ENCODE measurements at places on chromosomes 5 and 9.
A peak's percentile ranks its signal among the peaks of the same experiment; 100 is the strongest.

DNA sequence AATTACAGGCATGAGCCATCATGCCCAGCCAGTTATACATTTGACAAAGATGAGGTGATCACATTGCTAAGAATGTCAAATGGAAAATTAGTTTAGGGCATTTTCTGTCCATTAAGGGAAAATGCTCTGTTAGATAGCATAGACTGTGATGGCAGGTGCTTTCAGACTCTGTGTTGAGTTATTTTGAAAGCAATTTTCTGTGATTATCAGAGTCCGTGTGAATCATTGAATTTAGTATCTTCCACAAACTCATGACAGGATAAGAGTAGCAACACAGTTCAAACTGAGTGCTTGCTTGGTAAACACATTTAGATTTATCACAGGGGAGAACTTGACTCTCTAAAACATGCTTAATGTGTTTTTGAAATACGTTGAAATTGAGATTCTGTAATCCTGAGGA lies 69.0 kb downstream of the GAPVD1 start:
- DNase-seq = no peak

GRCh38 chr5:41821051-41821450 lies 49.2 kb downstream of the OXCT1 start:
- DNase-seq = no peak

DNA sequence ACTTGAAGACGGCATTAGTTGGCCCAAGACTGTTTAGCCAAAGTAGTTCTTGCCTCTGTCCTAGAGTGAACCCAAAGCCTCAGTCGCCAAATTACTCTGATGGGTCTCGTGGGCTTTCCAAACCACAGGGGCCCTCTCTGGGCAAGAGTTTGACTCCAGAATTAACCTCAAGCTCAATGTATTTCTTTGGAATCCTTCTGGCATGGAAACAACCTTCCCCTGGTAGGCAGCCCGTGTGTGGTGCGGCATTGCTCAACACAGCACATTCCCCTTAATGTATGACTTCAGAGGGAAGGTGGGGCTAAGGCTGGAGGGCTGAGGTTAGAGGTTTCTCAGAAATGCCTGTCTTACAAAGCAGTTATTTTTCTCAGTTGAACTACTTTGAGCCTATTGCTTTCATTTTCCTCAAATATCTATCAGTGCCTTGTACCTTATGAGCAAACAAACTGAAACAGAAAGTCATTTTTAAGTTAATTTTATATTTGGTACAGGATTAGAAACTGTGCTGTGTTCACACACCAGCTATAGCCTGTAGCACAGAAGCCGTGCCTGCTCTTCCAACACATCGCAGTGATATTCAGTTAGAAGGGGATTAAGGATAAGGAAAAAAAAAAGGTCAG lies 123.9 kb upstream of the HAPLN1 start:
- no peak for DNase-seq

DNA sequence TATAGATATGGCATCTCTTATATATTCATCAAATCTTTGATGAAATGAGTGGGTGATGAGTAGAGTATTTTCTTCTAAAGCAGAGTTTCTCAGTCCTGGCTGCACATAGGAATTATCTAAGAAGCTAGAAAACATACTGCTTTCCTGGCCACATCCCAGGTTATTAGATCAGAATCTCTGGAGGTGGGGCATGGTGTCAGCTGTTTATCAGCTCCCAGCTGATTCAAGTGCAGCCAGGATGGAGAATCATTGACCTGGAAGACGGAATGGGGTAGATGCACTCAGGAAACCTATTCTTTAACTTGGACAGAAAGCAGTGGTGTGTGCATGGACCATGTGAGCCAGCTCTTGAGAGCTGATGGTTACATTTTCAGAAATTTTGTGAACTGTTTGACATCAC lies 108.1 kb upstream of the IL6ST start:
- DNase-seq = no peak

GRCh38 chr5:132213666-132214065 lies 14.0 kb downstream of the P4HA2 start:
- no peak for DNase-seq

DNA sequence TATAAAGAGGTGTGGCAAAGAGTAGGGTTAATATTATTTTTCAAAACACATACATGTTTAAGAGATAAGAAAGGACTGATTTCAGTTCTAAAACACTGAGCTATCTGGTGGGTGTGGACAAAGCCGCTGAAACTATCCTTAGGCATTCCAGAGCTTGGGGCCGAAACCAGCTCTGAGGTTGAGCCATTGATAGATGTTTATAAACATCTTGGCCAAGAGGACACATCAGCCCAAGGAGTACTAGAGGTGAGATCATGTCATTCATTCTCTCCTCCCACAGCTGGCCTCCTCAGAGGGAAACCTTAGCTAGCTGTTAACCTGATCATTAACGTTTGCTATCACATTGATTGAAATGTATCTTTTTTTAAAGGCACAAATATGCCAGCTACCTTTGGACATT lies 89.9 kb downstream of the NLN start:
- DNase-seq = no peak

GRCh38 chr9:89426384-89426961 lies 71.4 kb downstream of the SEMA4D start:
- no peak for DNase-seq

- no peak for DNase-seq
These were observed 9.8 kb downstream of the AKNA start for GRCh38 chr9:114378016-114378415.

GRCh38 chr9:37656936-37657335 lies 6.2 kb downstream of the FRMPD1 start:
- DNase-seq = no peak

DNA sequence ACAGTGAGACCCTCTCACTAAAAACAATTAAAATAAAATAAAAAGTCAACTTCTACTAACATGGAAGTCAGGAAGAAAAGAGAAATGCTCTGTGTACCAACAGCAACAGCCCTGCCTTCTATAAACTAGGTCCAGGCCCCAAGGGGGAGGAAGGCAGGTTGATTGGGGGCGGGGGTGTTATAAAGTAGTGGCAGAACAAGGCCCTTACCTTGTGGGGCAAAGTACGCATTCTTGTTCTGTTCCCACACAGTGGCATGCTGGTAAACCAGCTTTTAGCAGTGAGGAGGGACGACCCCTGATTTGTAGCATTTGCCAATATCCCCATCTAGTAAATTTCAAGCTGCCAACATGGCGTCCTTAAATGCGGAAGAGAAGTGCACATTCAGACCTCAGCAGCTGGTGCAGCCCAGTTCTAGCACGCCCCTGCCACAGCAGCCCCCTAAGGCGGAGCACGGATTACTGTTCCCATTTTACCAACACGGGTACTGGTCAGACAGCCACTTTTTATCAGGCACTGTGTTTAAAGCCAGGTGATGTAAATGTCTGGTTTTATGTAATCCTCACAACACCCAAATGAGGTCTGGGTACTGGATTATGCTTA lies 69.5 kb downstream of the GTF3C4 start:
- no peak for DNase-seq

- no peak for DNase-seq
These were observed 177.6 kb upstream of the SMARCA2 start for GRCh38 chr9:1837453-1838084.

- no peak for DNase-seq
These were observed 22.2 kb downstream of the RCL1 start for GRCh38 chr9:4814913-4815312.

- DNase-seq = no peak
These were observed 5.3 kb downstream of the NTNG2 start for GRCh38 chr9:132167192-132167591.

DNA sequence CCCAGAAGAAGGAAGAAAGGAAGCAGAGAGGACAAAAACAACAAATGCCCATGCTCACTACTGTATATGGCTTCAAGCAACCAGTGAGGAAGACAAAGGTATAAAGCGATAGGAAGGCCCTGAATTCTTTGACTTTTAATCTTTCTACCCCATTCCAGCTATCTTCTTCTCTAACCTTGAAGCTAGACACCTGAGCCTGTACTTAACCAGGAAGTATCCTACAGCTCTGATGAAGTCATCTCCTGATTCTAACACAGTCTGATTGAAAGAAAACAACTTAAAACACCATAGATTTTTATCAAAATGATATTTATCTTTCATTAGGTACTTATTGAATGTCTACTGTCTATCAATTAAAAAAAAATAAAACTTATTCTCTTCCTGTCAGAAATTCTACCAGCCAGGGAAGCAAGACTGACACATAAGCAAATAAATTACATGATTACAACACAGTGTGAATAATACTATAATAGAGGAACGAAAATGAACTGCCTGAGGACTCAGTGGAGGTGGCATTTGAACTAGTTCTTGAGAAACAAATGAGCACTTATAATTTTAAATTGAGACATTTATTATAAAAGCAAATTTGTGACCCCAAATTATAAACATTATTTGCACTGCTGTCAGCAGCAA lies 123.3 kb upstream of the ELL2 start:
- no peak for DNase-seq

DNA sequence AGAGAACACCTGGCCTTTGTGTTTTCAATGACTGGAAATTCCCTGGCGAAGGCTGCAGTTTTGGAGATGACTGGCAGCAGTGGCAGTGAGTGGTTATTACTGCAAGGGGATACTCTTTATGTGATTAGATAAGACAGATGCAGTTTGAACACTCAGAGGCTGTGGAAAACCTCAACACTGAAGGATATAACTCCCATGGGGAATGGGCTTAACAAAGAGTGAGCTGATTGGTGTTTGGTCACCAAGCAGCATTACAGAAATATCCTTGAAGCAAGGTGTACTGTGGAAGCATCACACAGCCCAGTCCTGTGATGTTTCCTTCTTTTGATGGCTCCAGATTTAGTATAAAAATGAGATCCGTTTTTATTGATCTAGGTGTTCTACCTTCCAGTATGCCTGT lies 490.7 kb upstream of the PTPRD start:
- peak; percentile 20 for DNase-seq

DNA sequence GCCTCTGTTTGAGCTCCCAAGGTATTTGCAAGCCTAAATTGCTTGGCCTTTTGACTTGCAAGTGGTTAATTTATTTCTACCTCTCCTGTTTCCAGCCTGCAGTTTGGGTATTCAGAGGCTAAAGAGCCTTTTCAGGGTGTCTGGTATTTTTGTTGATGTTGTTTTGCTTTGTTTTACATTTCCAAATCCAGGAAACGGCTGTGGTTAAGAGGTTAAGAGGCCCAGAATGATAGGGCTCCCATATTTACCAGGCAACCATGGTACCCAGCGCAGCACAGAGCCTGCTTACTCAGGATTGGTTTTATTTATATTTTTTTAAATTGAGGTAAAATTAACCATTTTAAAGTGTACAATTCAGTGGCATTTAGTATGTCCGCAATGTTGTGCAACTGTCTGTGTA lies 92.1 kb downstream of the PDZD2 start:
- DNase-seq = no peak

- no peak for DNase-seq
These were observed 33.1 kb downstream of the RANBP6 start for GRCh38 chr9:5982317-5982716.

DNA sequence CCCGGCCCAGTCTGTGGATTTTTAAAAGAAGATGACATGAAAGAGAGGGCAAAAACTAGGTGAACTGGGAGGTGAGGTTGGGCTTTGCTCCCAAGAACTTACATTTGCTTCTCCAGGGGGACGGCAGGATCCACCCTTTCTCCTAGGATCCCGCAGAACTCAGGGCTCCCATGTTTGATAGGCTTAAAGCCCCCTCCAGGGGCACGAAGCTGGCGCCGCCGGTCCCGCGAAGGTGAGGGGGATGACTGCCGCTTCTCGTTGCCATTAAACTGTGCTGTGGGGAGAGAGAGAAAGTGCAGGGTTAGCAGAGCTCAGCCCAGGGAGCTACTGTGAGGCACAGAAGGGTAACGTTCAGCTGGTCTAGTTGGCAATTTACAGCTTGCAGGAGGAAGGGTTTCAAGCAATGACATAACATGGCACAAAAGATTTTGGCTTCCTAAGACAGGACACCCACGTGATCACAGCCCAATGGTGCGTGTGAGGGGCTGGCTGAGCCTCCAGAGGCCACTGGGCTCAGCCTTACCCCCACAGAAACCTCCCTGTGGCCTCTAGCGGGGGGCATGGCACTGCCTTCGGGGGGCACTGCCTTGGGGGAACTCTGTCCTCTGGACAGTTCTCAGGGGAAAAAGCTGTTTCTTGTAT lies 52.0 kb upstream of the SLC25A51 start:
- no peak for DNase-seq

- peak; percentile 10 for DNase-seq
These were observed 153.8 kb upstream of the NR3C1 start for GRCh38 chr5:143557061-143557818.

DNA sequence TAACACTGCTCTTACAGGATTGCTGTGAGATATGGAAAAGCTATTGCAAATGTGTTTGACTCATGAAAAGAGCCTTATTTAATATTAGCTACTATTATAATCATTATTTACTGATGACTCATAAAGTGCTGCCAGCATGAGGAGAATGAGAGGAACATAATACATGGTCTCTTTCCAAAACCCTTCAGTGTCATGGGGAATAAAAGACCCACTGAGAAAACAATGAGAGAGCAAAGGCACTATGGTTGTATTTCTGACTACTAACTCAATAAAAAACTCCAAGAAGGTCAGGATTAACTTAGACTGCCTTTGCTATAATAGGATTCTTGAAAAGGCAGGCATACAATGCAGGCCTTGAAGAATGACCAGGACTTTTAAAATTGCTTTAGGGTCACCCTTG lies 633.5 kb downstream of the DTWD2 start:
- DNase-seq = no peak

GRCh38 chr9:22389271-22389670 lies 57.4 kb upstream of the DMRTA1 start:
- DNase-seq = no peak

DNA sequence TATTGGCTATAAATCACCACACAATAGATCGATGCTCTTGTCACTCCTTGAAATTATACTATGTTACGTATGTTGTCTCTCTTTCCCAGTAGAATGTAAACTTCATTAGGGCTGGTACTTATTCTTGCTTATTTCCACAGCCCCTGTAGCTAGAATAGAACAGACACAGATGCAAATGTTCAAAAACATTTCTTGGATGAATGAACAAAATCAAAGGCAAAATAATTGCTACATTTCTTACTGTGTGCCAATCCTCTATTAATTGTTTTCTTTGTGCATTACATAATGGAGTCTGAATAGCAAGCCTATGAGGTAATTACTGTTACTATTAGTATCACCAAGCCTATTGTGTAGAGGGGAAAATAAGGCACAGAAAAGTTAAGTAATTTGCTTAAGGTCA lies 725 bp upstream of the OR13C2 start:
- DNase-seq = no peak

DNA sequence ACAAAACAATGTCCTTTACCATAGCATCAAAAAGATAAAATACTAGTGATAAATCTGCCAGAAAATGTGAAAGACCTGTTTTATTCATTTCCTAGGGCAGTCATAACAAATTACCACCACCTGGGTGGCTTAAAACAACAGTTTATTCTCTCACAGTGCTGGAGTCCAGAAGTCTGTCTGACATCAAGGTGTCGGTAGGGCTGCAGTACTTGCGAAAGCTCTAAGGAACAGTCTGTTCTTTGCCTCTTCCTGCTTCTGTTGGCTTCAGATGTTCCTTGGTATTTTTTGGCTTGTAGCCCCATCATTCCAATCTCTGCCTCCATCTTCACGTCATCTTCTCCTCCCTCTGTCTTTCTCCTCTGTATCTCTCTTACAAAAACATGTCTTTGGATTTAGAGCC lies 51.0 kb downstream of the PTPDC1 start:
- no peak for DNase-seq

Measured in NCI-H1436 treated with DMSO at 0.1 percent for 48 hours (cell line).